ENCODE measurements at places on chromosomes 4 and X.

- DNase-seq, result no peak
Observed at GRCh38 chrX:3788494-3789233, 75.2 kb upstream of the PRKX start.

GRCh38 chr4:4488405-4489404, 53.1 kb downstream of the STX18 start:
- peak; percentile 55 for DNase-seq

DNA sequence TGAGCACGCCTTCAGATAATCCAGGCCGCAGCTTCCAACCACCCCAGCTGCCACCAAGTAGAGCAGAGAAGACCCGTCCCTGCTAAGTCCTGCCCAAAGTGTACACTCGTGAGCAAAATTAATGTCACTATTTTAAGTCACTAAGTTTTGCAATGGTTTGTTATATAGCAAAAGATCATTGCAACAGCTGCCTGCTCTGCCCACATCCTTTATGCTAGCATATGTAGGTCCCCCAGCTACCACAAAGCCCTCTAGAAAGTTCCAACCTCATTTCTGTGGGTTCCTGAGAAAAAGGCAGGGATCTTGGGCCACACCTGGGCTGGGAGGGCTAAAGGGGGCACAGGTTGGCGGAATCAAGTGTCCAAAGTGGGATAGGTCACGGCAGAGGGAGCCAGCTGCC, 346.9 kb downstream of the BCOR start:
- no peak for DNase-seq

GRCh38 chr4:84263415-84263814, 235.7 kb downstream of the NKX6-1 start:
- DNase-seq, result no peak

DNA sequence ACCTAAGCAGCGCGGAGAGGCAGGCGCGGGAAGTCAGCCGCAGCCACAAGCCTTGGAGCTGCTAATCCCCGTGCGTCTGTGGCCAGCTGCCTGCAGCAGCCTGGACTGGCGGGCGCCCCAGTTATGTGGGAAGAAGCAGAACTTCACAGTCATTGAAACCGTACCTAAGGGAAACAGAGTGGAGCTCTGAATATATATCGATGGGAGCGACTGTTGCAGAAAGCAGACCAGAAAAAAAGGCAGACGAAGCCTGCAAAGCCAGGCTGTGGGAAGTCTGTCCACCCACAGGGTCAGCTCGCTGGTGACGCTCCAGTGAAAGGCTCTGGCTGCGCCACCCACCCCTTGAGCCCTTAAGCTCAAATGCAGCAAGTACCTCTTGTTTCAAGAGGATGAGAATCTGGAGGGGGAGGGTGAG, 24.7 kb downstream of the KCNE5 start:
- no peak for DNase-seq

DNA sequence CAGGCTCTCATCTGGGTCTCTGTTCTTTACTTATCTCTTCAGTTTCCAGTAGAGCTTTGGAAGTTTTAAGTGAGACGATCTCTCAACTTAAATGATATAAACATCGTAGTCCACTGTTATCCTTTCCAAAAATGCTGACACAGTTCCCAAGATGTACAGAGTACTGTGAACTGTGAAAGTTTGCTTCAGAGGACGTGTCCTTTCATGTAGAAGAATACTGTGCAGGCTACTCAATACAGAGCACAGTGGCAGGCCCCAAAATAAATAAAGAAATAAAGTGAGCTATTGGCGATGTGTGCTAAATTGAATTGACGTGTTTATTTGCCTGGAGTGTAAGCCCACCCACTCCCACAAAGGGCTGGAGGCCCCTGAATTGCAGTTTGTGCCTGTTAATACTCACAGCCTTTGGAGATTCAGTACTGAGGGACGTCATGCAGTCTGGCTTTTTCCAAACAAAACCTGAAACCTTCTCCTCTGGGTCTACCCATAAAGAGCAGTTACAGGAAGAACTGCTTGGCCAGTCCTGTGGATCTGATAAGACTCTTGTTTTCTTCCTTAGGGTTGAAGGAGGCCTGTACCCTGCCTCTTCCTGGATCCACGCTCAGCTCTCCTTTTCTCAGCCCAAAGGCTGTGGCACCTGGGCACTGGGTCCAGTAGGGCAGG, 66.1 kb downstream of the SOWAHB start:
- DNase-seq, result no peak

DNA sequence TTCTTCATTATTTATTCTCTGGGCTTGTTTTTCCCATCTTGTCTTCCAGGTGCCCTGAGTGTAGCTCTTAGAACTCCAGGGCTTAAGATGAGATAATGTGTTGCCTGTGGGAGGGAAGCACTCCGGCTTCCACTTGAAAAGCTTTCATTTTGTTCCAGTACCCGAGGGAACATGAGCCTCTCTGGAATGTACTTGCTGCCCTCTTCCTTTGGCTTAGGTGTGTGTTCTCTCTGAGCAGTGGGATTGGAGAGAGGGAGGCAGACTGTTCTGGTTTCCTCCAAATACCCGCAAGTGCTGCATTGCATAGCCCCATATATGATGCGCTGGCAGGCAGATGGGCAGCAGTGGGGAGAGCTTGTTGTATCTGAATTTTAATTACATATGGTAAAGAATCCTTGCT, 861 bp upstream of the DTHD1 start:
- no peak for DNase-seq

DNA sequence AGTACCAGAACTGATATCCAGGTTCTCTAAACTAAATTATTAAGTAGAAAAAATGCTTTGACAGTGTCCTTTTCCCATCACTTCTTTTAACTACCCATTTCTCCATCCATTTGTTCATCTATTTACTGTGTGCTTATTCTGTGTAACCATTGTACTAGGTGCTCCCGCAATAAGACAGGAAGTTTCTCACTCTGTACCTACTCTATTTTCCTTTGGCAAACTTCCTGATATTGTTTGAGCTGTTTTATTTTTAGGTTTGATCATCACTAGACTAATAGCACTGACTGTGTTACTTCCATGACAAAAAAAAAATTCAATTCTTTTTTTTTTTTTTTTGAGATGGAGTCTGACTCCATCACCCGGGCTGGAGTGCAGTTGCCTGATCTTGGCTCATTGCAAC, 102.5 kb upstream of the CASK start:
- no peak for DNase-seq

GRCh38 chrX:101550751-101551379, 518 bp downstream of the ARMCX1 start:
- DNase-seq, result no peak

DNA sequence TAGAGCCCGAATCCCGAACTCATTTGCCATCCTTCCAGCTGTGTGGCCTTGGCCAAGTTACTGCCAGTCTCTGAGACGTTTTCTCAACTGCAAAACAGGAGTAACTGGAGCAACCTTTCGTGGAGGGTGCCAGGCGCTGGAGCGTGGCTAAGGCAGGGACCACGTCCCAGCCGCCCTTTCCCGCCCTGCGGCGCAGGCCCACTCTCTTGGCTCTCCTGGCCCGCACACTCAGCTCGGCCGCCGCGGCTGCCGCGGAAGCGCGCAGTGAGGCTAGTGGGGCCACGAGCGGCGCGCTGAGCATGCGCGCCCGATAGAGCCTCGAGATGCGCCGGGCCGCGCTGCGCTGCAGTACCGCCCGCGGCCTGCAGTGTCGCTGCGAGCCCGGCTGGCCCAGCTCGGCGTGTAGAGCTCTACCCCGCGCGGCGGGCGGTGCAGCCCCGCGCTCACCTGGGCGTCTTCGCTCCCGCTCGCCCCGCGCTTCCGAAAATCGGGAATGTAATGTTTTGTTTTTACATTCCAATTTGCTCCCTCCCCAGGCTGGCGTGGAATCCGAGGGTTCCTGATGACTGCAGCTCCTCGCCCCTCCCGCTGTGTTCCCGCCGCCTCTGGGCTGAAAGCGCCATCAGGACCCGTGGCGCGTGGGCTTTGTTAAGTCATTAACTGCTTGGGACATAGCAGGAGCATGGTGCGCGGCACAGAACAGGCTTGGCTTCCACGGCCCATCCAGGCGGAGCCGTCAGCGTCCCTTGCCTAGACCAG, 4.0 kb upstream of the ZNF518B start:
- DNase-seq, result peak; percentile 77

DNA sequence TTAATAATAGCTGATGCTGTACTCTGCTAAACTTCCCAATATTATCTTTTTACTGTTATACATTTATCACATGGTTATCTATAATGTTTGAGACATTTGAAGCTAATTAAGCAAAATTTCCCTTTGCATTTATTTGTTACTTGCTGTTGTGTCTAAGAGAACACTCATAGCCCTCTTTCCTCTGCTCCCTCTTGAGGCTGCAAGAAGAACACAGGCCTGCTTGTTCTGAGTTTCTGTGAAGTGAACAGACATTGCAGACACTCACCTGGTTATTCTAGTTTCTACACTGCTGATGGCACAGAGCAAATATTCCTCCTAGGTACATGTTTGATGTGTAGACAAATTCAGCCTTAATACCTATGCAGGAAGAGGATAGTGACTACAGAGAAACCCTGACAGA, 367.8 kb downstream of the GASK1B start:
- no peak for DNase-seq

- no peak for DNase-seq
Observed at GRCh38 chrX:45710081-45710801, 509.6 kb upstream of the DIPK2B start.

GRCh38 chrX:12770440-12770839, 20.8 kb upstream of the PRPS2 start:
- peak; percentile 18 for DNase-seq

DNA sequence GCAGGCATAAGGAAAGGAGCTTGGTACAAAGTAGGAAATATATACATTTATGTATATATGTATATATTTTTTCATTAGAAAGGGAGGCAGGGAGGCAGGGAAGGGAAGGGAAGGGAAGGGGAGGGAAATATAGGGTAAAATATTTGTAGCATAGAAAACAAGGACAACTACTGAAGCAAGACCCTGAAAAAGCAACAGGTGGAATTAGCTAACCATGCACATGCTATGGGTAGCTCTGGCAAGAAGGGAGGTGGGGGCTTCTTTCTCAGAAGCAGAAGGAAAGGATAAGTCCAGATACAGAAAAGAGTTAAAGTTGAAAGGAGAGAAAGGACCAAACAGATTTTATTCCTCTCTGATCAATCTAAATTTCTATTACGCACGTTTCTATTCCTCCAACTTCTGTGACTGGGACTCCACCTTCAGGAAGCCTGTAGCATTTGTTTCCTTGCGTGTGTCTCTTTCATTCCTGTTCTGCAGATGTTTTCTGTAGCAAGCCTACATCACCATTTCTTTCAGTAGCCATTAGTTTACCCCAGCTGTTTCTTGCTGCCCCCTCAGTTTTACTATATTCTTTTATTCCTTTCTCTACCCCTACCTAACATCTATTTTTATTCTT, 82.9 kb downstream of the OR13H1 start:
- DNase-seq, result no peak

DNA sequence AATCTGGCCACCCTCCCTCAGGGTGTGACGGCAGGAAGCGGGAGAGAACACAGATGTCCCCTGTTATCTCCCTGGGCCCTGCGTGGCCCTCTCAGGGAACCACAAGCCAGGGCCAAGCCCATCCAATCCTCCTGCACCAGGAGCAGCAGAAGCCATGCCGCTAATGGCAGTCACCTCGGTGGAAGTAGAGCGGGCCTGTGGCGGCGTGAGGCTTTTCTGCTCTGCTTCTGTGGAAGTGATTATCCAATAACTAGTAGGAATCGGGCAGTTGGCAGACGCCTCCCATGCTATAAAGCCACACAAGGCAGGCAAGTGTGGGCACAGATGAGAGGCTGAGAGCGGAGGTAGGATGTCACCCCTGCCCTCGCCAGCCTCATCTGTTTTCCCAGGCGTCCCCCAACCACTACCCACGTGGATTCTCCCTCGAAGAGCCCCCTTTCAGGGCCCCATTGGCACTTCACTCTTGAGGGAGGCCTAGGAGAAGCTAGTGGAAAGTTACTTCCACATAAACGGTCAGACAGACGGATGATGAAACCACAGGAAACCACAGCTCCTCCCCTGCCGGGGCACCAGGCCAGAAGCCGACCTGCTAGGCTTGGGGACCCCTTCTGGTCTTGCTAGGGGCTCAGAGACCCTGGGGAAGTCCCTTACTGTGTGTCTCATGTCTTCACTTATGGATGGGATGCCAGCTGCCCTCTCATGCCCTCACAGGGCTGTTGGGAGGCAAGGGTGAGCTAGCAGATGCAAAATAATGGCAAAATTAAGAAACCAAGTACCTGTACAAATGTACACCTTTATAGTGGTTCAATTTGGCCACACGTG, 18.8 kb upstream of the TMSB4X start:
- peak; percentile 86 for DNase-seq

DNA sequence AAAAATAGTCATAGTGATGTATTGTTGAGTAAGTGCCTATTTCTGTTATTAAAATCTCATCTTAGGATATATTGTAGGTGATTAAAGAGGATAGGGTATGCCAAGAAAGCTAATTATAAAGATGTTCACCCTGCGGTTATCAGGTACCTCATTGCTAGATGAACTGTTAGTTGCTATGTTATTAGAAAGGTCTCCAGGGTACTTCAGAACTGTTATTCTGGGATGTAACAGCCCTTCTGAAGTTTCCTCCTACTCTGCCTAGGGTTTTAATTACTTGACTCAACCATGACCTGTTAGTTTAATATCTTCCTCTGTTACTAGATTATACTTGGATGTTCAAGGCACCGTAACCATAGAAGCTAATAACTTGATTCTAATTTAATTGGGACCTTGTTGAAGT, 15.4 kb downstream of the TMPRSS11E start:
- no peak for DNase-seq

- no peak for DNase-seq
Observed at GRCh38 chrX:13495232-13495631, 74.2 kb upstream of the EGFL6 start.

- peak; percentile 59 for DNase-seq
Observed at GRCh38 chr4:3346146-3346545, 53.3 kb downstream of the RGS12 start.

- no peak for DNase-seq
Observed at GRCh38 chr4:76306882-76307659, 538 bp downstream of the STBD1 start.
